ENCODE measurements at places on chromosomes 16 and 17.

DNA sequence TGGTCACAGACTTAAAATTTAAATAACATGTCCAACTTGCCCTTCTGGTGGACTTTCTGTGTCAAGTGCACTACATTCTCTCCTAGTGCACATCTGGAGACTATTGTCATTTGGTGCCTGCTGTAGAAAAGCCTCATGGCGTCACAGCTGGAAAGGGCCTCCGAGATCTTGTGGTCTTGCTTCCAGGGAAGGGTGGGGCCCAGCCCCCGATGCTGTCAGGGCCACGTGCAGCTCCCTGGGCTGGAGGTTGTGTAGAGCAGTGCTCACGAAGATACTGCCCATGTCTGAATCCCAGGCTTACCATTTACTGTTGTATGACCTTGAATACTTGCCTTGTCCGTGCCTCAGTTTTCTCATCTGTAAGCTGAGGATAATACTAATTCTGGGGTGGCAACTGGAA, 6.8 kb upstream of the MPRIP start:
- DNase-seq: no peak

DNA sequence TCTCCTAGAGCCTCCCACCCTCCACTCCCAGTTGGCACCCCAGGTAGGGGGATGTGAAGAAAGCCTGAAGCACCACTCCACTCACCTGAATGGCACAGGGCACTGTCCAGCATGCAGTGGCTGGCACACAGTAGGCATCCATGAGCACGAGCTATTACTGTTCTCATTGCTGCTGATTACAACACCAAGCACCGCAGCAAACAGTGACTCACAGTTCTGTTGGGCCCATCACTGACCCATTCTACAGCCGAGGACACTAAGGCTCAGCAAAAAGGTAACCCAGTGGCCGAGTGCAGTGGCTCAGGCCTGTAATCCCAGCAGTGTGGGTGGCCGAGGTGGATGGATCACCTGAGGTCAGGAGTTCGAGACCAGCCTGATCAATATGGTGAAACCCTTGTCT, 2.7 kb downstream of the ZSCAN10 start:
- DNase-seq: no peak

DNA sequence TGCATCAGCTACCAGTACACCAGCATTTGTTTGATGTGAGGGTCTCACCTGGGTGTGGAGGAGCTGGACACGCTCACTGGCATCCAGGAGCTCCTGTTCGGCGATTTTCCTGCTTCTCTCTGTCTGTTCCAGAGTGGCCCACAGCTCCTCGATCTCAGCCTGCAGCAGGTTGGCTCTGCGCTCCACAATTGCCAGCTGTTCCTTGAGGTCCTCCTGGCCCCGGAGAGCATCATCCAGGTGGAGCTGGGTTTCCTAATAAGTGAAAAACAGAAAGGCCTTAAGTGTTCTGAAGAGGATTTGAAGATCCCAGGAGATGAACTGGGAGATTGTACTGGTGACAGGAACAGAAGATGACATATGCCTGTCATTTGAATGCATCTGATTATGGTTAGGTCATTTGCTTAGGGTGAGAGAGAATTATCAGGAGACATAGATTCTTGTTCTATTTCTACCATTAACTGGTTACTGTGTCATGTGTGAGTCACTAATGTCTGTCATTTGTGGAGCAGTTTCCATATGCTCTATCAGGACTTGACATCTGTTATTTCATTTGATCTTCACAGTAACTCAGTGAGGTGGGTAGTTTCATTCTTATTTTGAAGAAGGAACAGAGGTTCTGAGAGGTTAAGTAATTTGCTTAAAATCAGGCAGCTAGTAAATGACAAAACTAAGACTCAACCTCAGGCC, 21.5 kb upstream of the MYH13 start:
- DNase-seq: no peak

DNA sequence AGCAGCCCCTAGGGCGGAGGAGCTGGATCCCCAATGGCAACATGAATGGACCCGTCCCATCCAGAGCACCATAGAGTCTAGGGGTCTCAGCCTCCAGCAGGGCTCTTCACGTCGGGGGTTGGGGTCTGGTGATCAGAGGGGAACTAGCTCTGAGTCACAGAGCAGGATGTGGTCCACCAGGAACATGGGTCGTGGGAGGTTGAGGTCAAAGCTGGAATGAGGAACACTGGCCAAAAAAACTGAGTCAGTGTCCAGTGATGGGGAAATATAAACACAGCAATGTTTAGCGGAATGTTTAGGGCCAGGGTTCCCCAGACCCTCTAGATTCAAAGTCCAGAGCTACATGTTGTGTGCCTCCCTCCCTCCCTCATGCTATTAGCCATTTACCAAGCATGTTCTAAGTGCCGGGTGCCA, 79.1 kb upstream of the C16orf82 start:
- no peak for DNase-seq

DNA sequence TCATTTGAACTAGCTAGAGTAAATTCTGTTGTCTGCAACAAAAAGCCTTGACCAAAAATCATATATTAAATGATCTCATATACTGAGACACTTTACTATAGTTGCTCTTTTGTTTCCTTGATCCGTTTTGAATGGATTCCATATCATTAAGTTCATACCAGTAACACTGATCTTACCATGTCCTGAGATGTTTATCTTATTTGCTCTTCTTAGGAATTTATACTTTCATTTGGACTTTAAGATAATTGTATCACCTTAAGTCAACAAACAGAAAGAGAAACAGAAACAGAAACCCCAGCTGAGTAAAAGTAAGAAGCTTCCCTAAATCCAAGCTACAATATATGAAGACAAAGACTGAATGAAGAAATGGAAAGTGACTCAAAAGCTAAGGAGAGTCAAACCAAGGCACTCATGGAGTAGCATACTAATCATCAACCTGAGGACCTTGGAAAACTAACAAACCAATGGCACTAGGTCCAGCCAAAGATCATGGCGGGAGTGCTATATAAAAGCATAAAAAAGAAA, 106.5 kb upstream of the COX10 start:
- DNase-seq: no peak

- no peak for DNase-seq
These were observed 828.9 kb downstream of the CDH11 start for GRCh38 chr16:64292953-64293352.

GRCh38 chr17:17692353-17693252, 11.3 kb downstream of the RAI1 start:
- no peak for DNase-seq

- DNase-seq: no peak
These were observed 59.6 kb downstream of the MAP2K6 start for GRCh38 chr17:69473841-69474831.

- no peak for DNase-seq
These were observed 20.4 kb downstream of the CYLD start for GRCh38 chr16:50762241-50762640.

- DNase-seq: no peak
These were observed 70.5 kb downstream of the MPRIP start for GRCh38 chr17:17112628-17113200.

DNA sequence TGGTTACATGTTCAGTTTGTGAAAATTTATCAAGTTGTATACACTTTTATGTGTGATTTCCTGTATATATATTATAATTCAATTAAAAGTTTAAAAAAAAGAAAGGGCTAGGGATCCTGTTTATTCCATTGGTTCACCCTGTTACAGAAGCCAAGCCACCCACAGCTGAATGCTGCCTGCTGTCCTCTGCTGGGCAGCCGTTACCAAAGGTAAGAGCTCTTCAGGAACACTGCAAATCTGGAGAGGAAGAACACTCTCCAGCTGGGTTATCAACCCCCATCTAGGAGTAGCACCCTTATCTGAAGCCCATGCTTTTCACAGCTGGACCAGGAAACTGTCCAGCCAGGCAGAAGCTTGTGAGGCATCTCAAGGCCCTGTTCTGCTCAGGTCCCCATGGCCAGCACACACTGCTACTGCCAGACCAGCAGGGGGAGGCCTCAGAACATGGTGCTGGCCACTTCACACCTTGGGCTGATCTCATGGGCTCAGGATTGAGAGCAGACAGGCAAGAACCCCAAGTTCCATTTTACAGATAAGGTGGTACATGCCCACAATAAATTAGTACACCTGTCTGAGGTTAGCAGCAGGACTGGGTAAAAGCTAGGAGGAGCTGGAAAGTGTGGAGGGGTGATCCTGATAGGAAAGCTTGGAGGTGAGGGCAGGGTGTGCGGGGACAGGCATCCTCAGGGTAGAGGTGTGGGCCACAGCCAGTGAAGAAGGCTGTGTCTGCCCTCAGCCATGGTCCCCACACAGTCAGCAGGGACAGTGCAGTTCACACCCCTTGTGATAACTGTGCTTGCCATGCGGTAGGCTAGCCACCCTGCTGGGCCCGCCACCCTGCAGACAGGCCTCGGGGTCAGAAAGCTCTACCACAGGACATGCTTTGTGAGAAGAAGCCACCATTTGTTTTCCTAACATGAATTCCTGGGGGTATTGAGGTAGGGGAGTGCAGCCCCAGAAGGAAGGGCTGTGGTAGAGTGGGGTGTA, 54.3 kb upstream of the SREBF1 start:
- peak; percentile 6 for DNase-seq

DNA sequence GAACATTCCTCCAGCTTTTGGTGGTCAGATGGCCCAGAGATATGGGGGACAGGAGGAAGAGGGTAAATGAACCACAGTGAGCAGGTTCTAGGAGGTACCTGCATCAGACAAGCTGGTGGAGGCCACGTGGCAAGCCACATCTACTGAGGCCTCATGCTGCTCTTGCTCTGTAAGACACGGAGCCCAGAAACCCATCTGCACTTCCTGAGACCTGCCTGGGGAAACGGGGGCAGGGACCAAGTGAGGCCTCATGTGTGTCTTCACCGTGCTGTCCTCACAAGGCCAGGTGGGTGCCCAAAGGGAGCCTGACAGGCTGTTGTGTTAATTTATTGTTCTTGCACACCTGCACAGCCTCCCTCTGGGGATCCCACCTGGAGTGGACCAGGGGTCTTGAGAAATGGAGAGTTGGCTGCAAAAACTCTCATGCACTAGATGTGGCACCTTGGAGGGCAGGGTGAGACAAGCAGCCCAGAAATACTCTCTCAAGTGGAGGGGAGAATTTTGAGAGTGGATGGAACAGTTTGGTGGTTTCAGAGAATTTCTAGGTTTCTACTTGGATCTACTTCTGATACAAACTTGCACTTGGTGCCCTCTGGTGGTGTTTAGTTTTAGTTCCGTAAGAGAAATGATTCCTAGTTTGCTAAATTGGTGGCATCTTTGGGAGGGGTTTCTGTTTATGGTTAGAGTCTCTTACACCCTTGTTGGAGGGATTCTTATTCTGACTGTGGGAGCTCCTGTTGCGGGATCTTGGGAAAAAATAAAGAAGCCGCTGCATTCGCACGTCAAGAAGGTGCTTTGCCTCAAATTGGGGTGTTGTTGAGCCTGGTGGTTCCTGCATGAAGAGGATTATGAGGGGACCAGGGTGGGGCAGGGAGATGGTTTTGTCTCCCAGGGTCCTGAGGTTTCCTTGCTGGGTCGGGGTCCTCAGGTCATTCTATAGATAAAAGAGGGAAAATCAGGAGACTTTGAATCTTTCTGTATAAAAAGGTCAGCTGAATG, 47.5 kb downstream of the SLC6A2 start:
- DNase-seq: peak; percentile 2

DNA sequence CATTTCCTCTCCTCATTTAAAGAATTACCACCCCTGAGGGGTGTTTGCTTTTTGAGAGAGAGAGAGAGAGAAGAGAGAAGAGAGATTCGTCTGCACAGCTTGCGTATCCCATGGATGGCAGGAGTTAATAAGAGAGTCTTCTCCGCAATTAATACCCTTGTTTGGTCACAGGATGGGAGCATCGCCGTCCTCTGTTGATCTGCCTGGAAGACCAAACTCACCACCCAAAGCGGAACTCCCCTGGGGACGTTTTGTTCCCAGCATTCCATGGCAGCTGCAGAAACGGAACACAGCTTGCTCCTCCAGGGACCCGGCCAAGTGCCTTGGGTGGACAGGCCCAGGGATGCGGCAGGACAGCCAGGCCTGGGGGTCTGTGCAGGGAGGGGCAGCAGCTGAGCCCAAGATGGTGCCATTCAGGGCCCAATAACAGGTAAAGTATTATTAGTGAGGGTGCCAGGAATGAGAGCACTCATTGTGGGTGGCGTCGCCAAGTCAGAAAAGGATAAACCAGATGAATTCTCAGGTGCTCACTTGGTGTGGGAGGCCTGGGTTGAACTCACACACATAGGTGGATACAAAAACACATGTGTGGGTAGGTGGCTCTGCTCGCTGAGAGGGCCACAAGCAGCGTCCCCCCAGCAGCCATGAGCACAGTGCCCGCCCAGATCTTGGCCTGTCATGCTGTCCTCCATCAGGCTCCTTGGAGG, 83.1 kb downstream of the NT5M start:
- DNase-seq: no peak

- peak; percentile 83 for DNase-seq
These were observed 54.1 kb upstream of the BCAR1 start for GRCh38 chr16:75305364-75306098.

DNA sequence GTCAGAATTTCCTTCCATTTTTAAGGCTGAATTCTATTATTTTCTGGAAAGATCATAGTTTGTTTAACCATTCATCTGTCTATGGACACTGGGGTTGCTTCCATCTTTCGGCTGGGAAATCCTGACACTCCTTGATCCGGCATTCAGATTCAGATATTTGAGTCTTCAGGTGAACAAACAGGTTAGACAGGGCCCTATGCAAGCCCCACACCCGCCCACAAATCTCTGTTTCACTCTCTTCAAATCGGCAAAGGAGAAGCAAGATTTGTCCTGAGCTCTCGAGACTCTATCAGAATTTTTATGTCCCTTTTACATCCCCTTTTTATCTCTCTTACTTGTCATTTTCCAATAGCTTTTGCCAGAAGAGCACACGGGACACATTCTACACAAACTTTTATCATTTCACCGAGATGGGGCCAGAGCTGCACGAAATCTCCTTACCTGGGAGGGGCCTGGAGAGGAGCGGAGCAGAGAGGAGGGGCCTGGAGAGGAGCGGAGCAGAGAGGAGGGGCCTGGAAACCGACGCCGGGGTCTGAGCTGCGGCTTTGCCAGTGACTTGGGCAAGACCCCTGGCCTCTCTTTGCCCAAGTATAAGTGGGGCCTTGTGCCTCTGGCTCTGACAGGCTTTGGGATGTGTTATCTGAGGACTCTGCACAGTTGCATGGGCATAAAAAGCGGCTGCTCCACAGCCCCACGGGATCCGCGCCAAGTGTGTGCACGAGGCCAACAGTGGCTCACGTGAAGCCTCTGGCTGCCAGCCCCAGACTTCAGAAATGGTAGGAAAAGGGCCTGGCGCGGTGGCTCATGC, 54.3 kb upstream of the RBFOX3 start:
- DNase-seq: peak; percentile 35

- no peak for DNase-seq
These were observed 39.4 kb downstream of the LAT start for GRCh38 chr16:29024278-29024677.

- no peak for DNase-seq
These were observed 206.1 kb downstream of the KCNJ2 start for GRCh38 chr17:70375406-70375805.

GRCh38 chr17:7443499-7444485, 1.1 kb upstream of the CHRNB1 start:
- DNase-seq: no peak

GRCh38 chr17:4584101-4584916, at the start of gene SMTNL2:
TSS of gene SMTNL2 (plus strand) at chr17:4584529. CDS start at chr17:4584606, 77 bp downstream.
- DNase-seq: no peak

GRCh38 chr17:82092995-82093751, 4.9 kb downstream of the FASN start:
- DNase-seq: no peak

Measured in DMS153 (cell line).